ENCODE measurements at places on chromosomes 6 and 20. TPM values are rescaled to one million over a fixed set of nuclear protein-coding genes. Genes with fewer than 3 reads are reported as not detected.

Gene SLC22A7
- 0.50 TPM for polyA plus RNA-seq

Gene ELOVL2
- not detected for polyA plus RNA-seq

Gene NDUFAF5
- polyA plus RNA-seq = 20.5 TPM

Gene DUSP15
- polyA plus RNA-seq = 1.4 TPM

Gene GABRR2
- polyA plus RNA-seq = 0.33 TPM

Gene LHFPL5
- not detected for polyA plus RNA-seq

DNA sequence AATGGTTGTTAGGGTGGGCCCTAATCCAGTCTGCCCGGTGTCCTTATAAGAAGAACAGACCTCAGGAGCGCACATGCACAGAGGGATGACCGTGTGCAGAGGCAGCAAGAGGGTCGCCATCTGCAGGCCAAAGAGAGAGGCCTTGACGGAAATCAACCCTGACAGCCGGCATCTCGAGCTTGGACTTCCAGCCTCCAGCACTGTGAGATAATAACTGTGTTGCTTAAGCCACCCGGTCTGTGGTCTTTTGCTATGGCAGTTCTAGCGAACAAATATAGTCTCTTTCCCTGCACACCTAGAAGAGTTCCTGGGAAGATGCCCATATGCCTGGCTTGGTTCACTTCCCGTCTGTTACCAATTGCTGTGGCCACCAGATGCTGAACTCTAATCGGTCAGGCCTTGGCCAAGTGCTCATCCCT, 35.3 kb upstream of the PTGIS start:
- peak; percentile 35 for DNase-seq

DNA sequence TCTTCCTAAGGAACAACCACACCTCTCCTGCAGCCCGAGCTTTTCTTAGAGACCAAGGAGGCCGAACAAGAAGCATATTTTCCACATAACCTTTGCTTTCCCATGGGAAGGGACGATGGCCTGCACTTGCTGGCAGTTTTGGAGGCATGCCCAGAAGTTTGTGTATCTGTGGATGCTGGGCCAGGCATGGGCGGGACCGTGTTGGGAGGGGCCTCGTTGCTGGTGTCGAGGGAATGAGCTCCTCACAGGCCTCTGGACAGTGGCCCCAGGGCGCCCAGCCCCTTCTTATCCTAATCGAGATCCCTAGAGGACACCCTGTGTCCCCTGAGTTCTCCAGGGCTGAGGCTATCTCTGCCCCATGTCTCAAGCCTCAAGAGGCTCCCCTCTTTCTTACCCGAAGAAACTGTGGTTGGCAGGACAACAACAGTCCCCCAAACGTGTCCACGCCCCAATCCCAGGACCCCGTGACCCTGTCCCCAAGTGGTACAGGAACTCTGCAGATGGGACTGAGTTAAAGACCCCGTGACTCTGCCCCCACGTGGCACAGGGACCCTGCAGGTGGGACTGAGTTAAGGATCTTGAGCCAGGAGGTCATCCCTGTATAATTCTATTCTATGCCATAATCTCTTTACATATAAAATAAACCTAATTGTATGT, 99.5 kb upstream of the BHLHE23 start:
- DNase-seq = no peak
